ENCODE measurements at places on chromosomes 16 and 17.

DNA sequence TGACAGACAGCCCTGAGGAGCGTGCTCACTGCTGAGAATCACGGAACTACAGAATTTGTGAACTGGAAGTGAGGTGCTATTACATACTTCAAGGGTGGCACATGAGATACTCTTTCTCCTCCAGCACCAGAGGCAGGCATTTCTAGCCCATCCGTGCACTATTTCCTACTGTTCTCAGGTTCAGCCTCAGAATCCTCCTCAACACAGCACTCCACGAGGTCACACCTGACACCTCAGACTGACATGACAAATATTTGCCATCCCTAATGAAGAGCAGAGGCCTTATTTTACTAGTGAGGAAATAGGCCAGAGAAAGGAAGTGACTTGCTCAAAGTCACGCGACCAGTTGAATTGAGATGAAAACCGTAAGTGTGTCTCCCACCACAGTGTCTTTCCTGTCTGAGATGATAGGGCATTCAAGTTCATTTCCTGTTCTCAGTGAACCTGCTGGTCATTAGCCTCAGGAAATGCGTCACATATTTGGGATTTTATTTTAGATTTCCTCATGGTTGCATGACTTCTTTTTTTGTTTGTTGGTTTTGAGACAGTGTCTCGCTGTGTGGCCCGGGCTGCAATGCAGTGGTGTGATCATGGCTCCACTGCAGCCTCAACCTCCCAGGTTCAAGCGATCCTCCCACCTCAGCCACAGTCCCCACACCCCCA, 23.6 kb downstream of the SEZ6 start:
- DNase-seq = no peak

- DNase-seq = no peak
These were observed 23.3 kb upstream of the ERCC4 start for GRCh38 chr16:13896543-13897182.

- no peak for DNase-seq
These were observed 1.5 kb upstream of the SPAG7 start for GRCh38 chr17:4969047-4969550.

- DNase-seq = no peak
These were observed 12.6 kb upstream of the CDR2 start for GRCh38 chr16:22386976-22387375.

DNA sequence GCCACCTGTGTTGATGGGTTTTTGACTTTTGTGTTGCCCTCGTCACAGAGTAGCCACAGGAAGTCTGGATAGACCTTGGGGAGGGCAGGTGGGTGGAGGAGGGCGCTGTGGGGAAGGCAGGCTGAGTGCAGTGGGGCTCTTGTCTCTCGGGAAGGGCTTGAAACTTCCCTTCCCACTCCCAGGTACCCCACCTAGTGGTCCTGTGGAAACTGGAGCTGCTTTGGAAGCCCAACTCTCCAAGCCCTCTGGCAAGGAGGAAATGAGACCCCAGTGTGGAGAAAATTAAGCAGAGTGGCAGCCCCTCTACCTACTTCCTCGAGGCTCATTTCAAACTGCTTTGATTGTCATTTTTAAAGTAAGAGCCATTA, 9.2 kb downstream of the CA5A start:
- peak; percentile 47 for DNase-seq

All from natural killer cell treated with Interleukin-12 subunit alpha and Interleukin-12 subunit beta and Interleukin-15 and Interleukin-18, amount 100 ng/mL, for 72 hours (primary cell).